ENCODE measurements at places on chromosomes 6 and 20. TPM values are rescaled to one million over a fixed set of nuclear protein-coding genes. Genes with fewer than 3 reads are reported as not detected.

Gene PKIB
- not detected for total RNA-seq

Gene SLC22A23
- total RNA-seq: 6.2 TPM

Gene SPTLC3
- total RNA-seq: 14.6 TPM

DNA sequence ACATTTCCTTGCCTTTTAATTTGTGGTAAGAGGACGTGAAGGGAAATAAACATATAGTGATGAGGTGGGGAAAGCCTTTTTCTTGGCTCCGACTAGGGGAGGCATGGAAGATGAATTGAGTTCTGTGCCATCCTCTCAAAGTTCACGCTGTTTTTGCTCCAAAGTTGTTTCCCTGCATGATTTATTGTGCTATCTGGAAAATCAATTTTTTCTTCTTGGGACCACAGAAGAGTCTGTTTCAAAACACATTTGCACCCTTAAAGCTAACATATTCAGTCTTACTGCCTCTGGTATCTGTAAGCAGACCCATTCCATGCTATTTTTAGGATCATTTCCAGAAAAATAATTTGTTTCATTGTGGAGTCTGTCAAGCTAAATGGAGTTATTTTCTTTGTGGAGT lies 57.6 kb upstream of the KCNG1 start:
- peaks cover 37% of the 10 kb centered on the region for H3K27me3 ChIP-seq
- no peaks in the 10 kb centered on the region for H3K36me3 ChIP-seq
- no peak for ATAC-seq
- H3K27ac ChIP-seq: no peak overlapping the region
- H3K4me1 ChIP-seq: no peaks in the 10 kb centered on the region

DNA sequence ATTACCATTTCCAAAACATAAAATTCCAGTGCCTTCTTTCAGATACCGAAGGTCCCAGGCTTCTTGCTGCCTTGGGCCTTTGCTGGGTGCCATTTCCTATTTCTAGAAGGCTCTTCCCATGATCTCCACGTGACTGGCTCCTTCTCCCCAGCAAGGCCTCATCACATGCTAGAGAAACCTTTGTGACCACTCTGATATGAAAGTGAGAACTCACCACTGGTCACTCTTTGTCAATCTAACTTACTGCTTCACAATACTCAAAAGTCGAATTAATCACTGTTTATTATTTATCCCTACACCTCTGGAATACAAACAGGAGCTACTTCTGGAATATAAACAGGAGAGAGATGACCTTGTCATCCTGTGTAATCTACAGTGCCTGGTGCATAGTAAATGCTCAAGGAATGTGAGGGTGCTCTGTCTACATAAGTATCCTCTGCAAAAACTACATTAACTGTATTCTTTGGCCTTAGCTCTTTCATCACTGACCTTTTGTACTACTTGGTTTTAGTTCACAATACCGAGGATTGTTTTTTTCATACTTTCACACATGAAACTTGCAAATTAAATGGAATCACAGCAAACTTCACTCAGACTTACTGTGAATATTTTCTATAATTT lies 1.6 kb downstream of the STX7 start:
- H3K27me3 ChIP-seq: no peaks in the 10 kb centered on the region
- ATAC-seq: no peak
- H3K36me3 ChIP-seq: no peaks in the 10 kb centered on the region
- peak overlapping the region; percentile 87 for H3K4me3 ChIP-seq
- H3K4me1 ChIP-seq: peaks cover 4% of the 10 kb centered on the region

DNA sequence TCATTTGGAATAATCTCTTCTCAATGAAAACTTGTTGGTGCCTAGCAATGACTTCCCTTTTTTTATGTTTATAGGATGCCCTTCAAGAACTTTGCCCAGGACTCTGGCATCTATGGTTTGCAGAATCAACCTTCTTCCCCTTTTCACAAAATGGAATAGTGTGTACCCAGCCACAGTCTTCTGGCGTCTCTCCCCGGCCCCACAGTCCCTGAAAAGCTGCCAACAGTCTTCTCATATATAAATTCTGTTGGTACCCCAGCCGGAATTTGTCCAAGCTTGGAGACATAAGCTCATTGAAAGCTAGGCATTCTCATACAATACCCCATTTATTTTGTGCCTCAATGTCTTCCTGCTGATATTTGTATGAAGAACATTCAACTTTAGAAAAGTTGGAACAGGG lies 26.4 kb upstream of the MCM3 start:
- H3K27ac ChIP-seq: no peak overlapping the region
- H3K4me3 ChIP-seq: no peak overlapping the region
- no peaks in the 10 kb centered on the region for H3K4me1 ChIP-seq
- no peak for ATAC-seq
- no peaks in the 10 kb centered on the region for H3K27me3 ChIP-seq

DNA sequence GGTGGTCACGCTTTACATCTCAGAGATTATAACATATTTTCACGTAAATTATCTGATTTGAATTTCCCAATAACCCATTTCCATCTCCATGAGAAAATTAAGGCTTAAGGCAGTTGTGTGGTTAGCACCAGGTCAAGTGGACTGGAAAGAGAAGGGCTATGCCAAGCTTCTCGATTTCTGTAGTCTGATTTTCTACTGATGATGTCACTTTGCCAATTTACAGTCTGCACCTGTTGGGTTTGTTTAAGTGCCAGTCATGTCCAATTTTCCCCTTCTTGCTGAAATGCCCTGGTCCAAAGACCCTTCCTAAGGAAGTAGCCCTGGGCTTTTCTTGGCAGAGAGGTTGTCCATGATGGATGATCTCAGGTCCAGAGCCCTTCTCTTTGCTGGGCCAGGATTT lies 562.3 kb upstream of the BTBD3 start:
- H3K27me3 ChIP-seq: no peaks in the 10 kb centered on the region
- no peak for ATAC-seq
- no peak overlapping the region for H3K27ac ChIP-seq

DNA sequence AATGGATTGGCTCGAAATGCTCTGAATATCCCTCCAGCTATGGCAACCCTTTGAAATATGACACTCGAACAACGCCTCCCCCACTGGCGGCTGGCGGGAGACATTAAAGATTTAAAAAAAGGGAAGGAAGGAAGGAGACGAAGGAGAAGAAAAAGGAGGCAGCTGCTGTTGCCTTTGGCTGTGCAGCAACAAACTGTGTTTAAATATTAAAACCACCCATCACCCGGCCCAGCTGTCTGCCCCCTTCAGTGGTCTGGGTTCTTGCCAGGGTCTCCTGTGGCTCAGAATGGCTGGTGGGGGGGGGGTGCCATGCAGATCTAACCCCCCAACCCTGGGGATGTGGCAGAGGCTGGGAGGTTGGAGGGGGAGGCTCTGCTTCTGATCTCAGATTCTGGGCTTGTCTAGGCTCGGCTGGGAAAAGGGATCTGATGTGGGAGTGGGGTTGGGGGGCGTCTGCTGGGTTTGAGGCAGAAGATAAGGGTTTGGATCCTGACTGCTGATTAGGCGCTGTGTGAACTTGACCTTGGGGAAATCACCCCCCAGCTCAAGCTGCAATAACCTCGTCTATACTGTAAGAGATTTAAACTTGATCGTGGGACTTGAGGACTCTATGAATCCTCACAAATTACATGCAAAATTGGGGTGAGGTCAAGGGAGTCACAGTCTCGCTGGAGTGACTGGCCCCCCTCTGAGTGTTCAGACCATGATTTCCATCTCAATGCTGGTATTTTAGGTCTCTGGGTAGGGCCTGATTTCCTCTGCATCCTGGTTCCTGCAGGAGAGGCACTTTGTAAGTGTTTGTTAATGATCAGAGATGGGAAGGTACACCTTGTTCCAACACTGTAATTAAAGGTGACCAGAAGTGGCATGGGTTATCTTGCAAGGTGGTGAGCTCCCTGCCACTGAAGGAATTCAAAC lies 40.3 kb upstream of the BLCAP start:
- H3K27me3 ChIP-seq: peaks cover 71% of the 10 kb centered on the region
- ATAC-seq: no peak
- no peak overlapping the region for H3K27ac ChIP-seq
- H3K36me3 ChIP-seq: no peaks in the 10 kb centered on the region
- no peak overlapping the region for H3K4me3 ChIP-seq

DNA sequence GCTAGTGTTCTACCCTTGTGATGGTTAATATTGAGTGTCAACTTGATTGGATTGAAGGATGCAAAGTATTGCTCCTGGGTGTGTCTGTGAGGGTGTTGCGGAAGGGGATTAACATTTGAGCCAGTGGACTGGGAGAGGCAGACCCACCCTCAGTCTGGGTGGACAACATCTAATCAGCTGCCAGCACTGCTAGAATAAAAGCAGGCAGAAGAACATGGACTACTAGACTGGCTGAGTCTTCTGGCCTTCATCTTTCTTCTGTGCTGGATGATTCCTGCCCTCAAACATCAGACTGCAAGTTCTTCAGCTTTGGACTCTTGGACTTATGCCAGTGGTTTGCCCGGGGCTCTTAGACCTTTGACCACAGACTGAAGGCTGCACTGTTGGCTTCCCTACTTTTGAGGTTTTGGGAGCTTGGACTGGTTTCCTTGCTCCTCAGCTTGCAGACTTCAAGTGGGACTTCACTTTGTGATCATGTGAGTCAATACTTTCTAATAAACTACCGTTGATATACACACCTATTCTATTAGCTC lies 50.1 kb downstream of the SDHAF4 start:
- no peak overlapping the region for H3K4me3 ChIP-seq
- H3K27me3 ChIP-seq: no peaks in the 10 kb centered on the region
- H3K27ac ChIP-seq: no peak overlapping the region
- H3K4me1 ChIP-seq: no peaks in the 10 kb centered on the region
- no peak for ATAC-seq

Measured in gastroesophageal sphincter (tissue), 4 donors.